Activated naive CD8-positive, alpha-beta T cell treated with anti-CD3 and anti-CD28 coated beads, Interleukin-2, amount 10 ng/mL, durations not matched to agents 7 days and 5 days (primary cell): ENCODE measurements at places on chromosomes 13 and 19. TPM values are rescaled to one million over a fixed set of nuclear protein-coding genes. Genes with fewer than 3 reads are reported as not detected.

The ADGRE3 gene
- total RNA-seq, result not detected

The DACH1 gene
- total RNA-seq, result not detected

The CLEC11A gene
- 2.4 TPM for total RNA-seq

The RBM26 gene
- 64.8 TPM for total RNA-seq

The EHD2 gene
- 0.23 TPM for total RNA-seq

The FGF22 gene
- 1.1 TPM for total RNA-seq

The ZNF776 gene
- total RNA-seq, result 29.0 TPM

The AMER2 gene
- not detected for total RNA-seq

The NXNL1 gene
- not detected for total RNA-seq

The HOOK2 gene
- 20.0 TPM for total RNA-seq

The GJA3 gene
- 0.39 TPM for total RNA-seq

DNA sequence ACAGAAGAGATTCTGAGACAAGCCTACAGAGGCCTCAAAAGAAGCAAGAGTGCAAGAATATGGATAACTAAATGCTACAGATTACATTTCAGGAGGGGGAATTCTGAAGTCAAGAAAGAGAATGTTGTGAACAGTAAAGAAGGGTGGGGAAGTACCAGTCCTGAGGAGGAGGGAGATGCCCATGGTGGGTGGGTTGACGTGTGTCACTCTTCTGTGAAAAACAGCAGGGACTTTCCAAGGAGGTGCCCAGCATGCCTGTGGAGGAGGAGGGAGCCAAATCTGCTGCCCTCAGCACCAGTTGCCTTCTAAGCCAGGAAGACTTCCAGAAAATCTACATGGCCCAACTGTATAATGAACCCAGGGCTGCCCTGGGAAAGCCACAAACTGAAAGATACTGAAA lies 87.7 kb downstream of the SGCG start:
- DNase-seq, result no peak

GRCh38 chr13:104871456-104871855 lies 1664.0 kb downstream of the EFNB2 start:
- no peak for DNase-seq

DNA sequence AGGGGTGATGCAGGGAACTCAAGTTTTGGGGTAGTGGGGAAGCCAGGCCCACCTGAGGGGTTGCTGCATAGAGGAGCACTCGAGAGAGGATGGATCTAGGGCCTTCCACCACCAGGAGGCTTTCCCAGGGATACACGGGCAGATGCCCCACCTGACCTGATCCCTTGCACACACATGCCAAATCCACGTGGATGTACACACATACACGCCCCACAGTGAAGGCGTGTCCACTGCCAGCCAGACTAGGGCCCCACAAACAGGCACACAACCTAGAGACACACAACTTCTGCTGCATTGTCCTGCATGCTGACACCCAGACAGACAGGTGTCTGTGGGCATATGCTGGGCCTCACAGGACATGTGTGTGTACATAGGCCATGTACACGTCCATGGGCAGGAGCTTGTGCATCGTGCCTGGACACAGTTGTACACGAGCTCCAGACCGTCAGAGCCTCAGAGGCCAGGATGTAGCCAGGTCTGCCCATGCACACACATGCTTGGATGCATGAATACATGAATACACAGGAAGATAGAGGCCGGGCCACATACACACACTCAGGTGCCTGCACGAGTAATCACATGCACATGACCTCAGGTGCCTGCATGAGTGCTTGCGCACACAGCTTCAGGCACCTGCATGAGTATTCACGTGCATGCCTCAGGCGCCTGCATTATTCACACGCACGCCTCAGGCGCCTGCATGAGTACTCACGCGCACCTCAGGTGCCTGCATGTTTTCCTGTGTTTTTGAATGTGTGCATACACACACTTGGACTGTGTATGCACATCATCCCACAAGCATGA lies 8.9 kb downstream of the CCDC97 start:
- no peak for DNase-seq

- no peak for DNase-seq
Measured at GRCh38 chr19:55907286-55907685, 24.9 kb downstream of the NLRP13 start.

DNA sequence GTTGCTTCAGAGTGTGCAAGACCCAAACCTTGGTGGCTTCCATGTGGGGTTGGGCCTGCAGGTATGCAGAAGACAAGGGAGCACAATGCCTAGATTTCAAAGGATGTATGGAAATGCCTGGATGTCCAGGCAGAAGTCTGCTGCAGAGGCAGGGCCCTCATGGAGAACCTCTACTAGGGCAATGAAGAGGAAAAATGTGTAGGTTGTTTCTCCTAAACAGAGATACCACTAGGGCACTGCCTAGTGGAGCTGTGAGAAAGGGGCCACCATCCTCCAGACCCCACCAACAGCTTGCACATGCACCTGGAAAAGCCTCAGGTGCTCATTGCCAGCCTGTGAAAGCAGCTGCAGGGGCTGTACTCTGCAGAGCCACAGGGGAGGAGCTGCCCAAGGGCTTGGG lies 532.6 kb upstream of the GPC6 start:
- no peak for DNase-seq

DNA sequence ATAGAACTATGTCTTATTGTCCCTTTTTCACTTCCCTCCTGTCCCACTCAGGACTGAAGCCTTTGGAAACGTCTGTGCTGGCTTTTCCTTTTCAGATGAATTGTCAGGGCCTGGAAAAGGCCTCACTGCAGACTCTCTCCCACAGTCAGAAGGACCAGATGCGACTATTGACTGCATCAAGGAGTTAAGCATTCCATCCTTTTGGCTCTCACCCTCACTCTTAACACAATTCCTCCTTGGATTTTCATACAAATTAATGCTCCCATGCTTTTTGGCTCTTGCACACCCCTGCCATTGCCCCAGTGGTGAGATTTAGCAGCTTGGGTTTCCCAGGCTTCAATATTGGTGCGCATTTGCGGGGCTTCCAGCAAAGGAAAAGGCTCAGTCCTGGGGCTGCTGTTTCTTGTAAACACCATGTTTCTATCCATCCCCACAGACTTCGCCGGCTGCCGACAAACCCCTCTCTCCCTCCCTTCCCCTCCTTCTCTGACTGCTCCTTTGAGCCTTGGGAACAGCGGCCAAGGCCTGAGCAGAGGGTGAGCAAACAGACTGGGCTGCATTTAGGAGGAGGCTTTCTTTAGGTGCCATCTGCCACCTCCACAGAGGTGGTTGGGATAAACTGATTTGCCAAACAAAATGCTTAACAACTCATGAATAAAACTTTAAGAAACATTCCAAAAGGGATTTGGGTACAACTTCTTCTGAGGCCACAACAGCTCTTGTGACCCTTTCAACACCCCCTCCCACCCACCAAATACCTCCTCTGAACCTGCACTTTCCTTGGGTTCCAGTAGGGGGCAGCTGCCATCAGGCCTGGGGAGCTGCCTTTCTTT lies 48.6 kb upstream of the PCDH8 start:
- DNase-seq, result no peak

DNA sequence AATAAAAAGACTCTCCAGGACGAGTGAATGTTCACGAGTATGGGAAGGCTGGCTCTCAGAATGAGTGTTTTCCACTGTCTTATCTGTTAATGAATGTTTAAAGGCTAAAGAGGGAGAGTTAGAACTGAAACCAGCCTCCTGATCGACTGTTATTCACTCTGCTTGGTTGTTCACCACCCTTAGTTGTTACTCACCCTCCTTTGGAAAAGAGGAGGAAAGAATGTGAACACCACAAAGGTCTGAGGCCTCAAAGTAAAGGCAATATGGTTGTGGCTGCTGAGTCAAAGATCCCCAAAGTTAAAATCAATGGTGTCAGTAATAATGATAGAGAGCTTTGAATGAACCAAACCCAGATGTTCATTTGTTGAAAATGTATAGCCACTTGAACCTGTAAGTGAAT lies 1793.2 kb upstream of the PCDH20 start:
- no peak for DNase-seq

- no peak for DNase-seq
Measured at GRCh38 chr13:109226631-109227030, 559.8 kb downstream of the IRS2 start.

DNA sequence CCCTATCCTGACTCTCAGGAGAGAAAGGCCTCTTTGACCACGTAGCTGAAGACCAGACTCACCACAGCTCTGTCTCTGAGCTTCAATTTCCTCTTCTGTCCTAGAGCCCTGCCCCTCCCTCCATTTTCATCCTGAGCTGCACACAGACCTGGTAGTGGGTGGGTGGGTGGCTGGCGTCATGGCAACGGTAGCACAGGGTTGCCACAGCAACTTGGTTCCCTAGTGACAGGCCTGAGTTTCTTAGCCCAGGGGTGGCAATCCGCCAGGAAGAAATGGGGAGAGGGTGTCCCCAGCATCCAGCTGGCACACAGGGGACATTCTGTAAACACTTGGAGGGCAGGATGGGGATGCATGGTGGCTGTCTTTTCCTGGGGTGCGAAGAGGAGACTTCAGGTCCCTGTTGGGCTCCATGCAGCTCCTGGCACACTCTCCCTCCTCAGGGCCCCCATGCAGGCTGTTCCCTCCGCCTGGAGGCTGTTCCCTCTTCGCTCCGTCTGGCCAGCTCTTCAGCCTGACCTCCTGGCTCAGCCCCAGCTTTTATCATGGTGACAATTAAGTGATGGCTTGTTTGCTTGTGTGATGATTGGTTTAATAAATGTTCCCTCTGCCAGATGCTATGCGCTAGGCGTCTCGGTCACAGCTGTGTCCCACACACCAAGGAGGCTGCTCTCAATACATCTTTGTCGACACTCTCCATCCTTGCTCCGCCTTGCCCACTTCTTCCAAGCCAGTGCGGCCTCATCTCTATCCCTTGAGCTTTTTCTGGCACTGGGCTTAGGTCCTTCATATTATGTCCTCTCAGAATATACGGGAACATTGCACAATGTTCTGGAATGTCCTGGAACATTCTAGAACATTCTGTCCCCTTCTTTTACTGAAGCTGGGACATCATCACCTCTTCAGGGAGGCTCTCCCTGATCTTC lies 7.4 kb upstream of the KLHL26 start:
- DNase-seq, result no peak

GRCh38 chr13:22017226-22017625 lies 346.4 kb downstream of the FGF9 start:
- DNase-seq, result no peak

GRCh38 chr13:36973621-36974295 lies 25.4 kb downstream of the ALG5 start:
- DNase-seq, result no peak

- no peak for DNase-seq
Measured at GRCh38 chr13:35927567-35928021, 203.6 kb downstream of the DCLK1 start.

GRCh38 chr19:38321646-38322196 lies 2.1 kb downstream of the KCNK6 start:
- no peak for DNase-seq

GRCh38 chr13:103431856-103432255 lies 365.6 kb upstream of the SLC10A2 start:
- no peak for DNase-seq

- DNase-seq, result no peak
Measured at GRCh38 chr13:91652404-91653301, 254.2 kb downstream of the GPC5 start.

GRCh38 chr13:66348745-66349690 lies 881.1 kb downstream of the PCDH9 start:
- no peak for DNase-seq

DNA sequence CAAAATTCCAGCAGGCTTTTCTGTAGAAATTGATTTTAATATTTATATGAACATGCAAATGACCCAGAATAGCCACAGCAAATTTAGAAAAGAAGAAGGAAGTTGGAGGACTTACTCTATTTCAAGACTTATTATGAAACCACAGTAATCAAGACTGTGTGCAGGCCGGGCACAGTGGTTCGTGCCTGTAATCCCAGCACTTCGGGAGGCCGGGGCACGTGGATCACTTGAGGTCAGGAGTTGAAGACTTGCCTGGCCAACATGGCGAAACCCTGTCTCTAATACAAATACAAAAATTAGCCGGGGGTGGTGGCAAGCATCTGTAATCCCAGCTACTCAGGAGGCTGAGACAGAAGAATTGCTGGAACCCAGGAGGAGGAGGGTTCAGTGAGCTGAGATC lies 6.0 kb upstream of the FFAR2 start:
- no peak for DNase-seq

DNA sequence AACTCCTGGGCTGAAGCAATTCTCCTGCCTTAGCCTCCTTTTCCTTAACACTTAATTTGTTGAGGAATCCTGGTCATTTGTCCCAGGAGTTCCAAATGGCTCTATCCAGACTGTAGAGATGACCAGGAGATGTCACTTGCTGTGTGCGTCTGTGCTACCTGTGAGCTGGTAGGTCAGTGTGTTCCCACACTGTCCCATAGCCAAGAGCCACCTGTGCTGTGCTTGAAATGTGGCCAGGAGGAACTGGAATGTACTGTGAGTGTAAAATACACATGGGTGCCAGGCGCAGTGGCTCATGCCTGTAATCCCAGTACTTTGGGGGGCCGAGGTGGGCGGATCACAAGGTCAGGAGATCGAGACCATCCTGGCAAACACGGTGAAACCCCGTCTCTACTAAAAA lies 29.4 kb upstream of the KDM4B start:
- DNase-seq, result no peak

GRCh38 chr19:17860331-17860992 lies 752 bp downstream of the RPL18A start:
- DNase-seq, result no peak
